Melanocyte of skin (primary cell): ENCODE measurements at places on chromosomes 1 and 21. TPM values are rescaled to one million over a fixed set of nuclear protein-coding genes. Genes with fewer than 3 reads are reported as not detected.

The DCDC2B gene
- total RNA-seq, result not detected in 2 replicates

The HSD3B2 gene
- total RNA-seq, result 0.15 TPM in 1 of 2 replicates, not detected in the other

The ODF2L gene
- total RNA-seq, result 30.3 and 62.2 TPM in 2 replicates

The ARTN gene
- total RNA-seq, result 0.36 TPM in 1 of 2 replicates, not detected in the other

The SYT14 gene
- 32.3 and 36.1 TPM in 2 replicates for total RNA-seq

The PRPF38B gene
- total RNA-seq, result 17.2 and 27.3 TPM in 2 replicates

The NBPF6 gene
- 0.15 and 0.33 TPM in 2 replicates for total RNA-seq

The FASLG gene
- total RNA-seq, result not detected in 2 replicates
